Fibroblast of villous mesenchyme (primary cell): ENCODE measurements at places on chromosomes 11 and 22. TPM values are rescaled to one million over a fixed set of nuclear protein-coding genes. Genes with fewer than 3 reads are reported as not detected.

CCDC81 gene
- total RNA-seq = 19.3 and 26.8 TPM in 2 replicates

TMEM86A gene
- total RNA-seq = 0.32 and 0.43 TPM in 2 replicates

SIPA1 gene
- total RNA-seq = 34.5 and 34.8 TPM in 2 replicates

MAJIN gene
- not detected in 2 replicates for total RNA-seq

CD3D gene
- total RNA-seq = not detected in 2 replicates

HSPB2 gene
- total RNA-seq = 0.43 and 0.64 TPM in 2 replicates

PARVA gene
- total RNA-seq = 72.5 and 76.4 TPM in 2 replicates

C22orf15 gene
- total RNA-seq = 0.43 and 1.6 TPM in 2 replicates

CABP7 gene
- total RNA-seq = under 0.01 TPM in 1 of 2 replicates, not detected in the other

CARD16 gene
- 30.7 and 37.0 TPM in 2 replicates for total RNA-seq

OR8K5 gene
- not detected in 2 replicates for total RNA-seq

NPTXR gene
- total RNA-seq = 0.64 and 0.86 TPM in 2 replicates

PRRG4 gene
- under 0.01 TPM in 2 replicates for total RNA-seq

OR5B21 gene
- under 0.01 TPM in 1 of 2 replicates, not detected in the other for total RNA-seq

GLYATL1 gene
- under 0.01 TPM in 1 of 2 replicates, not detected in the other for total RNA-seq

GRCh38 chr22:32617271-32617670, 142.7 kb downstream of the FBXO7 start:
- peak; percentile 85 for DNase-seq

DNA sequence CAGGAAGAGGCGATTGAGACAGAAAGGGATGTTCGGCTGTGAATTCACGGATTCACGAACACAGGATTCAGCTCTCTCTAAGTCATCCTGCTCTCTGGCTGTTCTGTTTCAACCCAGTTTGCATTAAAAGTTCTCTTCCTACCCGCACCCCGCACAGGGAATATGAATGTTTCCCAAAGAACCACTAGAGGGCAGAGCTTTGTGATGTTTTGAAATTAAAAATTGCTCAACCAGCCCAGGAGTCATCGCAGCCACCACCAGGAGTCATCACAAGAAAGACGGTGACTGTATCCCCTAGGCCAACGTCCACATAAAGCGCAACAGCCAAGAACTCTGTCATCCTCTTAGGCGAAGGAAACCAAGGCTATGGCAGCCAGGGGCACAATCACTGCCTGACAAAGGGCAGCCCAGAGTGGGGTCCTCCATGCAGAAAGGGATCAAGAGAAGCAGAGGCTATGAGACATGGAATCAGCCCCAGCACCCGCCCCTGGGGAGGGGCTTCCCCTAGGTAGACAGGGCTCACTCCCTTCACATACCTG, 122.4 kb downstream of the WT1 start:
- peak; percentile 80 for DNase-seq

GRCh38 chr11:33895752-33896137, 3.9 kb upstream of the LMO2 start:
- no peak for DNase-seq

DNA sequence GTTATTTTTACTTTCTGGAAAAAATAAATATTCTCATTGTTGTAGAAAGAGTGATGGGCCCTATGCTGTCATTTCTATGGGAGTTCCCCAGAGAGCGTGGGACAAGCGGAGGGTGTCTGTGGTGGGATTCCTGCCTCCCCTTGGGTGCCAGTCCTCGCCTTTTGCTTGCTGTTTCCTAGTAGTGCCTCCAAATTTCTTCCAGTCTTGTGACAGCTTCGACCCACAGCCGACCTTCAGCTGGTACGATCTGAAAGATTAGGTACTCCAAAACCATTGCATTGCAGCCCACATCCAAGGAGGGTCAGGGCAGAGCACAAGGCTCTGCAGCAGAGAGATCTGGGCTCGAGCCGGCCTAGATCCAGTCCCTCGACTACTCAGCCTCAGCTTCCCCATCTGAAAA, 58.9 kb upstream of the EMID1 start:
- DNase-seq = no peak

- peak; percentile 48 for DNase-seq
These were observed 44.2 kb downstream of the LMO1 start for GRCh38 chr11:8219257-8220021.

DNA sequence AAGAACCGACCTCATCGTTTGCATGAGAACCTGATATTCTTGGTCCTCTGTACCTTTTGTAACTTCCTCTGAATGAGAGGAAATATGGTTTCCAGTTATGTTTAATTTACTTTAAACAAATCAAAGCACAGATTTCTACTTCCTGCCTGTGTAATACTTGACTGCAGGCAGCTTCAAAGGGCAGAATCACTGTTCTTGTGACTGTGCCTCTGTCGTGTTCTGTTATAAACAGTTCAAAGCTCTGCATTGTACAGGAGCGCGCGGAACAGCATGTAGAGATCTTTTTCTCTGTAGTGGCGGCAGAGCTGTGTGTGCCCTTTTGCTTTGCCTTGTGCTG, 73.2 kb upstream of the CLDN5 start:
- no peak for DNase-seq

- no peak for DNase-seq
These were observed 98.5 kb downstream of the CYP2R1 start for GRCh38 chr11:14793546-14793945.

GRCh38 chr11:118438314-118438931, 2.1 kb downstream of the KMT2A start:
- peak; percentile 87 for DNase-seq

DNA sequence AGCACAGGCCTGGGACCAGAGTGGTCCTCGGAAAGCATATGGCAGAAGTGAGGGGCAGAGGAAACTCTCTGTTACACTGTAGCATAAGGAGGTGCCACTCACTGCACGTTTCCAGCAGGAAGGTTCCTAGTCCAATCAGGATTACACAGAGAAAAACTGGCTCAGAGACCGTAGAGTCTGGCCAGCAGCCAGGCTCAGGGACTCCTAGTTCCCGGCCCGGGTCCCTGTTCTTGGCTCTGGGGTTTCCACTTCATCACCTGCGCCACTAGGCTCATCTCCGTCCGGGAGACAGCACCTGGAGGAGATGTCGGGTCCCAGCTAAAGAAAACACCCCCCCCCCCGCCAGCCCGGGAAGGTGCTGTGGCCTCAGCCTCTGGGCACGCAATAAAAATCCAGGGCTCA, 1.1 kb downstream of the TTLL12 start:
- DNase-seq = peak; percentile 28

DNA sequence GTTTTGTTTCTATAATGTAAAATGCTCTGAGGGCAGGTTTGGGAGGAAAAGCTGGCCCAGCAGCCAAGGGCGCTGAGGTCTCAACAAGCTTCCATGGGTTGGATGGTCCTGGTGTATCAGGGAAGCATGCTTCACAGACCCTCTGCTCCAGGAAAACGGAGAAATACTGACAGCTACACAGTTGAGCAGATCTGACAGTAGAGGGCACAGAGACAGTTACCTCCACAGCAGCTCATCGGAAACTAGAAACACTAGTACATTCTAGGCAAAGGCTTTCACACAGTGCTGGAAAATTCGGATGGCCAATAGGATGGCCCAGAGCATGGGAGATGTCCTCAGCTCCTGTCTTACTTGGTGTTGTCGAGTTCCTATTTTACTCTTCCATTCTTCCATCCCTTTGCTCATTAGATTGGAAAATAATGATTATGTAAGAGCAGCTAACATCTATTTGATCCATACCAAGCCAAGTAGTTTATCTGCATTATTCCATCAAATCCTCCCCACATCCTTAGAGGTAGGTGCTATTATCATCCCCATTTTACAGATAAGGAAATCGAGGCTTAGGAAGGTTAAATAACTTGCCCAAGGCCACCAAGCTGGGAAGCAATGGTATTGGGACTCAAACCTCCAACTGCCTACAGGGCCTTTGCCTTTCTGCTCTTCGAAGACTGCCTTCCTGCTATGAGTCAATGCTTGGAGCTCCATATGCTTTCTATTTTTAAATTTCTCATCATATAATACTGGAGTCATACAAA, 28.3 kb downstream of the LMO2 start:
- no peak for DNase-seq
